Activated CD4-positive, alpha-beta T cell treated with anti-CD3 and anti-CD28 coated beads, Interleukin-2, amount 50 U/mL, for 4 hours (primary cell): ENCODE measurements at places on chromosomes 5 and 9.

DNA sequence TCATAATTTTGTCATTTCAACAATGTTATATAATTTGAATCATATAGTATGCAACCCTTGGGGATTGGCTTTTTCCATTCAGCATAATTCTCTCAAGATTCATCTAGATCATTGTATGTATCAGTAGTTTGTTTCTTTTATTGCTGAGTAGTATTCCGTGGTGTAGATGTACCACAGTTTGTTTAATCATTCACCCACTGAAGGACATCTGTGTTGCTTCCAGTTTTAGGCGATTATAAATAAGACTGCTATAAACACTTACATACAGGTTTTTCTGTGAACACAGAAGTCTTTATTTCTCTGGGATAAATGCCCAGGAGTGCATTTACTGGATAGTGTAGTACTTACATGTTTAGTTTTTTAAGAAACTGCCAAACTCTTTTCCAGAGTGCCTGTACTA lies 374.1 kb downstream of the DEPDC1B start:
- no peak for DNase-seq

DNA sequence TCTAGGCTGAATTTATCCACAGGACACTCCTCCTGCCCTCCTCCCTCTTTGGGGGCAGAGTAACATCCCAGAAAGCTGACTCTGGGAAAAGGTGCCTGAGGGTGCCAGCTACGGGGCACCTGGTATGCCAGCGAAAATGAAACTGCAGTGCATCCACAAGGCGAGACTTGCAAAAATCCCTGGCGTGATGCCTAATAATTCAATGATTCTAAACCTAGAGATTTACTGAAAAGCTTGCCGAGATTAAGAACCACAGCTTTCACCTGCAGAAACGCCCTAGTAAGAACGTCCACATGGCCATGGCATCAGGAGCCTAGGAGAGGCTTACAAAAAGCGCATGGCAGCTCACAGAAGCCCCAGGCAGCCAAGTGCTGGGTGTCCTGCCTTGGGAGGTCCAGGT lies 20.9 kb downstream of the CCNJL start:
- no peak for DNase-seq

- DNase-seq = no peak
Observed at GRCh38 chr5:16057277-16057676, 122.3 kb downstream of the MARCHF11 start.

DNA sequence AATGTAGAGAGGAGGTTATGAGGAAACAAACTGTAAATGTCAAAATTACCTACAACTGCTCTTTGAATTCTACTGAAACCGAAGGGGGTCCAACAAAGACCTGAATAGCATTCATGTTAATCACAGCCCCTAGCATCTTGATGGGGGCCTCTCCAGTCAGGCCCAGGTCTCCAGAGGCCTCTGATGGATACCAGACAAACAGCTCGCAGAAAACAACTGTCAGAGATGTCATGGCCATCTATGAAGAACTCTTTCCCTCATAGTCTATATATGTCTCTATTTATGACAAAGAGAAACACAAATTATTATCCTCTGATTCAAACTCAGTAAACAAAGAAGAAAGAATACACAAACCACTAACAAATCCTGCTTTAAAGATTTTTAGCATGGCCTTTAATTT lies 432.6 kb downstream of the CAAP1 start:
- DNase-seq = no peak

DNA sequence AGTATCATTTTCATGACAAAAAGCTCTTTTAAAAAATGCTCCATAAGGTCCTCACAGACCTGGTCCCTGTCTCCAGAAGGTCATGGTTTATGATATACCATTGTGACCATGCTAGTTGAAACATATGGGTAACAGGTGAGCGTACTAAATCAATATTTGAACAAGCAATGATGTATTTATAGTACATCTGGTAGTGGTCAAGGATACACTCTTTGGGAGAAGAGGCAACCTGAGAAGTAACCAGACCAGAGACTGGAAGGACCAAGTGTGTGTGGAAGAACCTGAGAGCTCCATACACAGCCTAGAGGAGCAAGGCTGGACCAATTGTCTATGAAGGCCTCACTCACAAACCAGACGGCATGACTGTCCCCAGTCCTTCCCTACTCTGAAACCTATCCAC lies 55.1 kb downstream of the LHFPL2 start:
- DNase-seq = no peak

DNA sequence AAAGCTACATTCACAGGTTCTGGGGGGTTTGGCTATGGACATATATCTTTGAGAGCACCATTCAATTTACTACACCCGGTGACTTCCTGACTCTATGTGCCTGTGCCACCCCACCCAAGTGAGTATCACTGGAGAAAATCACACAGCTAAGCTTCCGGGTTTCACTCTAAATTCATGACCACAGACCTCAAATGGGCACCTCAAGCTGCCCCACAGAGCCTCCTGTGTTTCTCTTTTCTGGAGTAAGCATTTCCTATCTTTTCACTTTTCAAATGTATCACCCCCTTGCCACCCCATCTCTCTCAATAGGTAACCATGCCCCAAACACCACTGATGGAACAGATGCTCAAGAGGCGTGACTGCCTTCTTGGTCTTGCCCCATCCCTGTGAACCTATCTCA lies 49.2 kb upstream of the NEK6 start:
- no peak for DNase-seq

DNA sequence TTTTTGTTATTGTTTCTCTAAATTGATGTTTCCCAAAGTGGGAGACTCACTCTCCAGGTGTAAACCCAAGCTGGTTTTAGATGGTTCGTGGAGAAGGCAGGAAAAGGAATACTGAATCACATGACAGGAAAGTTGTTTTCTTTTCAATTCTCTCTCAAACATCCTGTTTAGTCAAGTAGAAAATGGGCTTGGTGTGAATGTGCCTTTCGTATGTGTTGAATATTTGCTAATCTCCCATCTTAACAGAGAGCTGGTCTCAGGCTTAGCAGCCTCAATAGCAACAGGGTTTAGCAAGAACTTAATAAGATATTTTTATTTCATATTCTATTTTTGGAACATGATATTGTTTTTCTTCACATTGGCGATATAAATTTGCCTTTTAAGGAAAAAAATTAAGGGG lies 119.7 kb downstream of the INSYN2B start:
- DNase-seq = no peak

DNA sequence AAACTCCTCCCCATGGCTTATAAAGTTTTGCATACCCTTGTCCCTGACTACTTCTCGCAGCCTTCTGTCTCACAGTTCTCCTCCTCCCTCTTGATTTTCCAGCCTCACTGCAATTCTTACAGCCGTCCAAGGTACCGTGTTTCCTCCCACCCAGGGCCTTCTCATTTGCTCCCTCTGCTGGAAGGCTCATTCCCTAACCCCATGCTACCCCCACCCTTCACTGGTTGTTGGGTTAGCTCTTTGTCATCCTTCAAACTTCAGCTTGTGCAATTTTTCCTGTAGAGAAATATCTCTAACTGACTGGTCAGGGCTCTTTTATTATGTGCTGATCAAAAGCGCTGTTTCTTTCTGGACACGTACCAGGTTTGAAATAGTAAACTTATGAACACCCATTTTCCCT lies 329.2 kb downstream of the EBF1 start:
- no peak for DNase-seq

- no peak for DNase-seq
Observed at GRCh38 chr5:118789366-118789765, 199.0 kb downstream of the DTWD2 start.

GRCh38 chr9:38079461-38080031 lies 10.5 kb upstream of the SHB start:
- DNase-seq = no peak

GRCh38 chr5:57368010-57368409 lies 114.6 kb downstream of the ACTBL2 start:
- DNase-seq = no peak

- DNase-seq = no peak
Observed at GRCh38 chr5:5246736-5247135, 106.6 kb downstream of the ADAMTS16 start.

DNA sequence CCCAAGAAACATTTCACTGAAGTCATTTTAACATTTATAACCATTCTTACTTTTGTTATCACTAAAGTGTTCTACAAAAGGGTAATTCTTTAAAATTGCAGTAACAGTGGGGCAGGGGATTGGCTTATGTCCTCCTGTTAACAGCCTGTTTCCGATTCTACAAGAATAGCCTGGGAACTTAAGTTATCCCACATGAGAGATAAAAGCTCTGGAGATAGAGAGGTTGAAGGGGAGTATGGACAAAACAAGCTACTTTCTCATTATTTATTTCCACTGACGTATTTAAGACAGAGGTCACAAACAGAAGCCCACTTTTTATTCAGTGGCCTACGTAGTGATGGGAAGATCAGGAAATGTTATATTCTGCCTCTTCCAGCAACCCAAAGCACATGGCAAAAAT lies 98.7 kb downstream of the EPB41L4A start:
- no peak for DNase-seq

DNA sequence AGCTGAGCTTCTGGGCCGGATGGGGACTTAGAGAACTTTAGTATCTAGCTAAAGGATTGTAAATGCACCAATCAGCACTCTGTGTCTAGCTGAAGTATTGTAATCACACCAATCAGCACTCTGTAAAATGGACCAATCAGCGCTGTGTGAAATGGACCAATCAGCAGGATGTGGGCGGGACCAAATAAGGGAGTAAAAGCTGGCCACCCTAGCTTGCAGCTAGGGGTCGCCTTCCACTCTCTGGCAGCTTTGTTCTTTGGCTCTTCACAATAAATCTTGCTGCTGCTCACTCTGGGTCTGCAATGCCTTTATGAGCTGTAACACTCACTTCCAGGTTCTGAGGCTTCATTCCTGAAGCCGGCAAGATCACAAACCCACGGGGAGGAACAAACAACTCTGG lies 354.0 kb downstream of the PRR16 start:
- DNase-seq = no peak

DNA sequence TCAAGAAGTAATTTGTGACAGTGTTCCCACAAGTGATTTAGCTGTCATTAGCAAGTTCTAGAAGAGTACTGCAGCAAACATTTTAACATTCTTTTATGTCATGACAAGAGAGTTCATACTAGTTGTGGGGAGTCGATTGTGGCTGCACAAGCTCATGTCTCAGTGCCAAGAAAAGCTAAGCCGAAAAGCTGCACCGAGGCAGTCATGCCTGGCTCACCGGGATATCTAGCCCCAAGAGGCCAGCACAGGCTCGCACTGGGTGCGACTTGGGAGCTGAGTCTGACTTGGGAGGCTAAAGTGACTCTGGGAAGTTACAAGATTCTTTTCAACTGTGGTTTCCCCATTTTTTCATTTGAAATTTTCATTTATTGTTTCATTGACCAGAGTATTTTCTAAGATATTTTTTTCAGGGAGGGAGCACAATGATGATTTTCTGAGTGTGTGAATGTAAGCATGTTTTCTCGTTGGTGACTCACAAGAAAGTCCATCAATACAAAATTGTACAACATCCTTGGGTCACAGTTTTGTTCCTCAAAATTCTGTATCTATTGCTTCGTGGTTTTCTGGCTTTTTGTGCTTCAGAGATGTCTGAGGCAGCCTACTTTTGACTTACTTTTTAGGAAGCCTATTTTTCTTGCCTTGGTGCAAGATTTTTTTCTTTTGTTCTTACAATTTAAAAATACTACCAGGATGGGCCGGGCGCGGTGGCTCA lies 18.7 kb downstream of the CAST start:
- no peak for DNase-seq

DNA sequence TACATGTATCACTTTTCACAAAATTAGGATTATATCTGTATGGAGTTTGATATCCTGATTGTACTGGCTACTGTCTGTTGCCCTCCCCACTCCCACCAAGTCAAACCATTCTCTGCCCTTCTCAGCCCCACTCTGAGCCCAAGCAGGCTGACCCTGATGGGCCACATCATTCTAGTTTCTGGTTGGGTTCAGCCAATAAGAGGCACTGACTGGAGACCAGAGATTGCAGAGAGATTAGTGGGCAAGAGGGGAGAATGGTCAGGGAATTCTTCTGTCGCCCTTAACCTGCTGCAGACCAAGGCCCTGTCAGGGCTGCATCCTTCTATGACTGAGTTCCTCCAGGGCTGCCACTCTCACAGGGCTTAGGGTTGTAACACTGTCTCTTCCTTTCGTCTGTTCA lies 2.7 kb downstream of the HSPB3 start:
- DNase-seq = no peak

GRCh38 chr9:133928248-133928764 lies 63.8 kb downstream of the VAV2 start:
- no peak for DNase-seq
